Skeletal muscle cell (primary cell): ENCODE measurements at places on chromosomes 6 and 20.

DNA sequence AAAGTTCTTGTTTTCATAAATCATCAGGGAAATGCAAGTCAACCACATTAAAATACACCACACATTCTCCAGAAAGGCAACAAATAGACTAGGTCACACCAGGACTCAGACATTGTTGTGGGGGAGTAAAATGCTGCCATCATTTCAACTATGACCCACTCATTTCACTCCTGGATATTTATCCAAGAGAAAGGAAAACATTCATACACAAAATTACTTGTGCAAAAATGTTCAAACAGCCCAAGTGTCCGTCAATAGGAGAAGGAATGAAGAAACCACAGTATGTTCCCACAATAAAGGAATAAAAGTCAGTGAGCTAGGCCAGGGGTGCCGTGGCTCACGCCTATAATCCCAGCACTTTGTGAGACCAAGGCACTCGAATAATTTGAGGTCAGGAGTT, 81.5 kb upstream of the QKI start:
- DNase-seq, result no peak

DNA sequence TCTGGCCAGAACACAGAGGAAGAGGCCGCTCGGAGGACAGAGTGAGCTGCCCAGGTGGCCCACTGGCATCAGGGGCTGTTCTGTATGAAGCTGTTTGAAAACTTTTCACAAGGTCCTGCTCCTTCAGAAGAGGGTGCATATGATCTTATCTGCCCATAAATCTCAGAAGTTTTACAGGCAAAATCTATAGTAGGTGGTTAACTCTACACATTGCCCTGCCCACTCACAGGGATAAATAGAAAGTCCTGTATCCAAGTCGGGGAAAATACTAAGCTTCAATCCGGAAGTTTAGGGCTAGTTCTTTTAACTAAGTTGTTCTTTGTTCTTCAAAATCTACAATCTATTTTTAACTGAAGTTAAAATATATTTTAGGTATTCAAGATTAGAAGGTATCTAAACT, 233.7 kb downstream of the FOXA2 start:
- DNase-seq, result no peak

GRCh38 chr20:38296433-38296832, 7.5 kb upstream of the BPI start:
- no peak for DNase-seq

DNA sequence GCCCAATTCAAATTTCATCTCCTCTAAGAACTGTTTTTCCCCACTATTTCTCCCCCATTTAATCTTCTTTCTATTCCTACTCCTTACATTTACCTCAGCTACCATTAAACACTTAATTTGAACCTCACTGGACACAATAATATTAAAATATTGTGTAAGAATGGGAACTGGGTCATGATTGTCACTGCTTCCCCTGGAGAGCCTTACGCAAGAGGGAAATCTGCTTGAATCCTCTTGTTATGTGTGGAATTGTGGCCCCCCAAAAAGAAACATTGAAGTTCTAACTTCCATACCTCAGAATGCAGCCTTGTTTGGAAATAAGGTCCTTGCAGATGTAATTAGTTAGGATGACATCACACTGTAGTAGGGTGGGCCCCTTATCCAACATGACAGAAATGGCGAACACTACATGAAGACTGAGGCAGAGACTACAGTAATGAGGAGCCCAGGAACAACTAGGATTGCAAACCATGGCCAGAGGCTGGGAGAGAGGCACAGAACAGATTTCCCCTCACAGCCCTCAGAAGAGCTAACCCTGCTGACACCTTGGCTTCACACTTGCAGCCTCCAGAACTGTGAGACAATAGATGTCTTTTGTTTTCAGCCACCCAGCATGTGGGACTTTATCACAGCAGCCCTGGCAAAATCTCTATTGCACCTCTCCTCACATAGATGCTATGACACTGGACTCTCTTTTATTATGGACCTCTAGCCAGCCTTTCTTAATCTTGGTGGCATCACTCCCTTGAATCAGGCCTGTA, 29.9 kb downstream of the HIVEP2 start:
- DNase-seq, result no peak

DNA sequence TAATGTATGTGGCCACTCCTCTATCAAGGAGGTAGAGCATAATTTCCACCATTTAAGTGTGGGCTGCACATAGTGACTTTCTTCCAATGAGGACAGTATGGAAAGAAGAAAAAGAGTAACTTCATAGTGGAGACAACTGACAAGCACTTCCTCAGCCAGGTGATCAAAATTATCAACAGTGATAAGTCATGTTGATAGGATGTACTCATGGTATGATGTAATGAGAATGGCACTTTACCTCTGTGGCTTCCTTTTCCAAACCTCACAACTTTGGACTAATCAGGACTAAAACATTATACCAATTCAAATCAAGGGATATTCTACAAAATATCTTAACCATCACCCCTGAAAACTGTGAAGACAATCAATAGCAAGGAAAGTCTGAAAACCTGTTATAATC, 302.3 kb upstream of the CITED2 start:
- no peak for DNase-seq

DNA sequence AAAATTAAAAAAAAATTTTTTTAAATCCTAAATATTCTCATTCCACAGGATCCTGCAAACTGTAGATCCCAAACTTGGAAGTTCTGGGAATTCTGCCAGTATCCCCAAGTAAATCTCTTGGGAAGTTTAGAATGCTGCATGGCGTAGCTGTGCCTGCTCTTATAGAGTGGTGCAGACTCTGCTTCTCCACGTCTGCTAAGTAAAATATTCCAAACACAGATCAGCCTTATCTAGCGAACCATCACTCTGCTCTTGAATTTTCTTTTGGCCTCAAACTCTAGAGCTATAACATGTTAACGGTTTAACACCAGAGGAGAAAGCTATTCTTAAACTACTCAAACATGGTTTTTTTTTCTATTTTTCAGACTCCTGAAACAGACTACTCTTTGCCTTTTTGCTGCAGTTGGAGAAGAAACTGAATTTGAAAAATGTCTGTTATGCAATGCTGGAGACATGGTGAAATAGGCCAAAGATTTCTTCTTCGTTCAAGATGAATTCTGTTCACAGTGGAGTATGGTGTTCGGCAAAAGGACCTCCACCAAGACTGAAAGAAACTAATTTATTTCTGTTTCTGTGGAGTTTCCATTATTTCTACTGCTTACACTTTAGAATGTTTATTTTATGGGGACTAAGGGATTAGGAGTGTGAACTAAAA, 138.5 kb upstream of the AKAP12 start:
- no peak for DNase-seq

DNA sequence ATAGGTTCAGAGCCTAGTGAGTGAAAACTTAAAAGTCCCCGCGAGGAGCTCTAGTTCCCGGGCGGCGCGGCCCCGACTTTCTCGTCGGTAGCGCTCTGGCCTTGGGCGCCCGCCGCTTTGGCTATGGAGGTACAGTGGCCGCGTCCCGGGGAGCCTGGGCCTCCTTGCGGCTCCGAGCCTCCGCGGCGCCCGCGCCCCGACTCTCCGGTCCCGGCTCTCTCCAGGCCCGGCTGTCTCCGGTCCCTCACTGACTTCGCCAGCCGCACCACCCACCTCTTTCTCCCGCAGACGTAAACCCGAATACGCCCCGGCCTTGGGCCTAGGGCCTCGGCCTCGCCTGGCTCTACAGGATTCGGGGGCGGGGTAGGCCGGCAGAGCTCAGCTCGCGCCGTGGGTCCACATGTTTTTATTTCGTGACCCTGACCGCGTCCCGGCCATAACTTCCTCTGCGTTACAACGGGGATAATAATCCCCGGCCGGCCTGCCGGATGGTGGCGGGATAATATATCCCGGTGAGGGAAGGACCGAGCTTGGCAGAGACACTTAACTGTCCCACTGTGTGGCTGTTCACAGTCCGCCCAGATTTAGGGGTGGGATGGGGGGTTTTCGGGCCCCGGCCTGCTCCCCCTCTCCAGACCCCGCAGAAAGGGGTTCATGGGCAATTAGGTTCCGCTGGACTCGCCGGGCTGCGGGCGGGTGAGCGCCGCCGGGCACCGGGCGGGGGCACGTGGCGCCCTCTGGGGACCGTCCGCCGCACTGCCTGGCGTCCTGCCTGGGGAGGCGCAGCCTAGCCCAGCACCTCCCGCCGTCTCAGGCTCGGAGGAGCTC, 10.0 kb upstream of the TBX18 start:
- no peak for DNase-seq

DNA sequence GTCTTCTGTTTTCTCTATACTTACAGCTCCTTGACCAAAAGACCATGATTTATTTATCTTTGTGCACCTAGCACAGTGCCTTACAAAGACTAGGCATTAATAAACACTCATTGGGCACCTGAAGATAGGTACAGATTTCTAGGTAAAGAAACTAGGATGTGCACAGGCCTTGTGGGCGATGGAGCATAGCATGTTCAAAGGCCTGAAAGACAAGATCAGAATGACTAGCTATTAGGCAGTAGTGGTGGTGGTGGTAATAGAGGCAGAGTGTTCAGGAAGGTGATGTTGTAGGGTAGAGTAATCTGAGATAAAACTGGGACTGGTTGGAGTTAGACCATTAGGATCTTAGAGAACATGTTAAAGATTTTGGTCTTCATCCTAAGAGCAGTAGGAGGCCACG, 3.9 kb downstream of the TXLNB start:
- no peak for DNase-seq

- no peak for DNase-seq
Observed at GRCh38 chr20:1657556-1658334, at the start of gene SIRPG. Gene SIRPG (minus strand): TSS chr20:1657779. CDS start chr20:1657714, 65 bp downstream.

DNA sequence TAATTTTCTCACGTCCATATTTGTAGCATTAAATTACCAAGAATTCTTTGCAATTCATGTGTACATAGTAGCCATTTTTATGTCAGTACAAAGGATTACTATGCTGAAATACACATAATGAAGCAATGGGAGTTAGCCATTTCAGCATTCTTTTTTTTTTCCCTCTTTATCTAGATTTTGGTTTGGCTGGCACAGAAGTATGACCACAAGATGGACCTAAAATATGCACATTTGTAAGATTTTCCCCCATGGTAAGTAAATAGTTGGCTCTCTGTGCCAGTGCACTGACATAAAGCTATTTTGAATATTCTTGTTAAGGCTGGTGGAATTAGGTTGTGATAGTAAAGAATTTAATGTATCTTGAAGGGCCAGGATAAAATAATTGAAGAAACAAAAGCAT, 486.1 kb upstream of the BTBD3 start:
- no peak for DNase-seq

DNA sequence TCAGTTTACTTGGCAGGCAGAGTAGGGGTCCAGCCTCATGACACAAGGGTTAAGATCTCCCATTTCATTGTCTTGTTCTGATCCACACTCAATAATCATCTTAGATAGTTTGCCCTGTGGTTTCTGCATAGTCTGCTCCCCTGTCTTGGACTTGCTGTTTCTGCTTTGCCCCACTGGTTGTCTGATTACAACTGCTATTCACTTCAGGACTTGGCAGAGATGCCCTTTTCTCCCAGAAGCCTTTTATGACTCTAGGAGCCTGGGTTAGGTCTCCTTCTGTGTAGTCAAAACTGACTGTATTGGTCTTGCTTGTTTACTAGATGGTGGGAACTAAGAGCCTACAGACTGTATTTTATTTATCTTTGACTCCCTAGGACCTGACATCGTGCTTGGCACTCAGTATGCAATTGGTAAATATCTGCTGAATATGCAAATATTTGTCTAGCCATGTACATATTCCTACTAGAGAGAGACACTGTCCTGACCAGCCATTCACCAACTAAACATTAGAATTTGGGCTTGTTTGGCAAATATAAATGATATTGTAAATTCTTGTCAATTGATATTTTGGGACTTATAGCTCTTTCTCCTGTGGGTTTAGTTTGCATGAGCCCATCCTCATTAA, 165.9 kb upstream of the KCNK16 start:
- DNase-seq, result no peak

DNA sequence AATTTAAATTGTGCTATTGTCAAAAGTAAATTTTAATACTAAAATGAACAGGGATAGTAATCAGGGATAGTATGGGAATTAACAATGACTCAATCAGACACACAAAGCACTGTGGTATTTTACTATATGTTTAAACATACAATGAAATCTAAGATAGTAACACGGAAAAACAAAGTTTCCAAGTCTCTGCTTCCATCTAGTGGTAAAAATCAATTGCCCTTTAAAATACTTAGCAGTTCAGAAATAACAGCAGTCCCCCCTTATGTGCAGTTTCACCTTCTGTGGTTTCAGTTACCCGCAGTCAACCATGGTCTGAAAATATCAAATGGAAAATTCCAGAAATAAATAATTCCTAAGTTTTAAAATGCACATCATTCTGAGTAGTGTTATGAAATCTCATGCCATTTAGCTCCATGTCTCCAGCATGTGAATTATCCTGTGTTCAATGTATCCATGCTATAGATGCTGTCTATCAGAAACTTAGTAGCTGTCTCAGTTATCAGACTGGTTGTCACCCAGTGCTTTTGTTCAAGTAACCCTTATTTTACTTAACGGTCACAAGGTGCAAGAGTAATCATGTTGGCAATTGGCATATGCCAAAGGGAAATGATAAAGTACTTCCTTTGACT, 58.5 kb downstream of the AHI1 start:
- no peak for DNase-seq

DNA sequence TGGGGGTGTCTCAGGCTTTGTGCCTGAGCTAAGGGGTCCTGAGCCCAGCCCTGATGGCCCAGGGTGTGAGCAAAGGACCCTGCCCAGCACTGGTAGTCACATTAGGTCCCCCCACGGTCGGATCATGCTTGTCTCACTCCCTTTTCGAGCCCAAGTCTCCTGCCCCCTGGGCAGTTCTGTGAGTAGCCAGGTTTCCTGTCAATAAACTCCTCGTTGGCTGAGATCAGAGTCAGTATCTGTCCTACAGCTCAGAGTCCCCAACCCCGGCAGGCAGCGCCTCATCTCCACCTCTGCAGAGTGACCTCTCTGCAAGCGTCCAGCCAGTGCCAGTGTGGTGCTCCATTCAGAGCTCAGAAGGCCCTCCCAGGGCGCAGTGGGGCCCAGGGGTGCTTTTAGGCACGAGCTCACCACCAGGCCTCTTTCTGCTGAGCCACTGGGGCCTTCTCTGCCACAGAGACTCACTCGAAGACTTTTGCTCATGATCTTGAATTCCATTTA, 93.7 kb upstream of the PMEPA1 start:
- no peak for DNase-seq

DNA sequence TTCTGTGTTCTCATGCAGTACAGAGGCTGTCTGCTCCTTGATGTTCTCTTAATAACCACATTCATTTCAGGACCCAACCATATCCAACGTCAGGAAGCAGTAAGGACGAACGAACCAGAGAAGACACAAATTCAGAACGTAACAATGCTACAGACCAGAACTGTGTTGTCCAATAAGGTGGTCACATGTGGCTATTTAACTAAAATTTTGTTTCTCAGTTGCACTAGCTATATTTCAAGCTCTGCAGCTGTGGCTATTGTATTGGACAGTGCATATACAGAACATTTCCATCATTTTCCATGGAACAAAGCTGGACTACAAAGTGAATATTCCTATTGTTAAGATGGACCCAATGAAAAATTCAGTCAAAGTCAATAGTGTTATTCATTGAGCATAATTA, 27.0 kb downstream of the MAP7 start:
- no peak for DNase-seq

- DNase-seq, result peak; percentile 18
Observed at GRCh38 chr20:12966468-12967085, 42.2 kb upstream of the SPTLC3 start.

GRCh38 chr20:6045566-6045965, 8.3 kb downstream of the LRRN4 start:
- DNase-seq, result no peak
